ENCODE measurements at places on chromosomes 7 and 10.
A peak's percentile ranks its signal among the peaks of the same experiment; 100 is the strongest.

GRCh38 chr7:47775238-47775637, 173.0 kb downstream of the PKD1L1 start:
- no peak for DNase-seq

DNA sequence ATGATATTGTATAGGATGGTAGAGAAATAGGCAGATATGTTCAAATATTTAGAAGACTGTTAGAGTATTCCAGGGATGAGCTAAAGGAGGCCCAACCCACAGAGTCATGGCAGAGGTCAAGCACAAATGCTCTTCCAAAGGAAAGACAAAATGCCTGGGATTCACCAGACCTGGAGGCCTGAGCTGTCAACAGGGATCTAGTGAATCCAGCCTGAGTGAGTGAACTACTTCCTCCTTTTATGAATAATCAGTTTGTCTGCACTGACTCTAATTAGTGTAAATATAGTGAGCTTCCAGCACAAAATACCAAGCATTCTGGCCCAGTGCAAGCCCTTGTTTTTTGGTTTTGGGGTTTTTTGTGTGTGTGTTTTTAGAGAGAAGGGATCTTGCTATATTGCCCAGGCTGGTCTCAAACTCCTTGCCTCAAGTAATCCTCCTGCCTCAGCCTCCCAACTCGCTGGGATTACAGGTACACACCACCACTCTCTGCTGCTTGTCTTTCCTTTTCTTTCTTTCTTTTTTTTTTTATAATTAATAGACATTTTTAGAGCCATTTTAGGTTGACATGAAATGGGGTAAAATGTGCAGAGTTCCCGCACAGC, 244.4 kb downstream of the SKIDA1 start:
- no peak for DNase-seq

DNA sequence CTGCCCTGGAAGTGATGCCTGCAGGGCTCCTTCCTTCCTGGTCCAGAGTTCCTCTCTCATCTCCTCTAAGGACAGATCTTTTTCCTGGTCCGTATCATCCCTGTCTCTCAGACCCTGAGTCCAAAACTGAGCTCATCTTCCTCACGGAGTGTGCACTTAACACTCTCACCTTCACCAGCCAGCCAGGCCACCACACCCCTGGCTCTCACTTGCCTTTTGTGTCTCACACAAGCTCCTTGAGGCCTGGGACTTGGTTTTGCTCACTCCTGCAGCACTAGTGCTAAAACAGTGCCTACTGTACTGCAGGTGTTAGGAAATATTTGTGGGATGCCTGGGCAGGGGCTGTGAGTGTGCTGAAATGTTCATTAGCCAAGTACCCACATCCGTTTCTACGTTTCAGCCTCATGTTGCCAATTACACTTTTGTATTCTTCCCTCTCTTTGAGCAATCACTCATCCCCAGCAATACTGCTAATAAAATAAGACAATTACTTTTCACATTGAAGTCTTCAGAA, 21.4 kb upstream of the PARP12 start:
- no peak for DNase-seq

GRCh38 chr7:55131142-55131929, 112.5 kb downstream of the EGFR start:
- no peak for DNase-seq

- DNase-seq, result no peak
Observed at GRCh38 chr10:21334891-21335696, 190.4 kb downstream of the SKIDA1 start.

GRCh38 chr10:109982123-109982522, 25.7 kb upstream of the ADD3 start:
- DNase-seq, result no peak

GRCh38 chr7:7882888-7883287, 85.7 kb upstream of the GLCCI1 start:
- DNase-seq, result no peak

- no peak for DNase-seq
Observed at GRCh38 chr7:138729444-138729843, 28.3 kb upstream of the SVOPL start.

- DNase-seq, result no peak
Observed at GRCh38 chr10:115665549-115665948, 572.4 kb downstream of the ATRNL1 start.

- no peak for DNase-seq
Observed at GRCh38 chr10:22246680-22247391, 29.0 kb upstream of the EBLN1 start.

GRCh38 chr10:80492848-80493521, 38.9 kb downstream of the TSPAN14 start:
- no peak for DNase-seq

DNA sequence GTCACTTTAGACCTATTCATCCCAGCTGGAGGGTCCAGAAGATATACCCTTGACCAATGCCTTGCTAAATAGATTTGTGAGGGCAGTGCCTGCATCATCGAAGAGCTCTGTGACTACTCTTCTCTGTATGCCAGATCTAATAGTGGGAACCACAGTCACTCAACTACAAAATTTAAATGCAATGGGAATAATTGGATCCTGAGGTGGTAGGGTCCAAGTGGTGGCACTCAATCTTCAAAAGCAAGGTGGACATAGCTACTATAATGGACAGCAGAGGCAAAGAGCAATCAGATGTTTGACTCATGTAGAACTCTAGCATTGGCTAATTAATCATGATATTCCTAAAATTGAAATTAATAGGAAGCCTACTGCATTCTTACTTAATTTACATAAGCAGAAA, 554.3 kb upstream of the GRM3 start:
- DNase-seq, result no peak

DNA sequence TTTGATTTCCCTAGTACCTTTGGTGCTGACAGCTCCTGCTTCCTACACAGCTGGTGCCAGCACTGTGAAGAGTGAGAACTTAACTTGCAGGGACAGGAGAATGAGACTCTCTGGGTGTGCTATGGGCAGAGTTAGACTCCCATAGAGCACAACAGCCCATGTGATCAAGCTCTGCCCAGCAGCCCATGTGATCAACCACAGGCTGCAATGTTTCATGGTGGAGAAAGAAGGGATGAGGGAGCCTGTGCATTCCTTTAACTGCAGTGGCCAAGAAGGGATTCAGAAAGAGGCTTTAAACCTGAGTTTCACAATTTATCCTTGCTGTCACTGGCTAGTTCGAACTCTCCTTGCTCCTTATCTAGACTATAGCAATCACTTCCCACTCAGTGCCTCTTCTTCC, 10.0 kb upstream of the MEST start:
- DNase-seq, result no peak

- DNase-seq, result no peak
Observed at GRCh38 chr10:69262292-69262751, 16.0 kb upstream of the HK1 start.

DNA sequence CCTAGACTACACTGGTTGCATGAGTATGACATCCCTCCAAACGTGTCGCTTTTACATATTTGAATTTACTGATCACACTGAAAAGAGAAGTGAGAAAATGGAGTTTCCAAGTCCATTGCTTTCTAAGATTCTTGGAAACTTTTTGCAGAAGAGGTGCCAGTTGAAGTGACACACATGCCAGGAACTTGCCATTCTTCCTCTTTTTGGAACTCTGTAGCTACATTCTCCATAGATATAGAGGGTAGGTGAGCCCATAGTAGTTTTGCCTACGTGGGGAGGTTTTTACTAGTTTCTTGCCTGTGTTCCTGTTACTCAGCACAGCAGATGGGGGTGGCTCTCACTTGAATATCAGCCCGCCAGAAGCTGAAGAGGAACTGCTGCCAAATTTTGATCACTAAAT, 286.6 kb upstream of the NRP1 start:
- DNase-seq, result no peak

DNA sequence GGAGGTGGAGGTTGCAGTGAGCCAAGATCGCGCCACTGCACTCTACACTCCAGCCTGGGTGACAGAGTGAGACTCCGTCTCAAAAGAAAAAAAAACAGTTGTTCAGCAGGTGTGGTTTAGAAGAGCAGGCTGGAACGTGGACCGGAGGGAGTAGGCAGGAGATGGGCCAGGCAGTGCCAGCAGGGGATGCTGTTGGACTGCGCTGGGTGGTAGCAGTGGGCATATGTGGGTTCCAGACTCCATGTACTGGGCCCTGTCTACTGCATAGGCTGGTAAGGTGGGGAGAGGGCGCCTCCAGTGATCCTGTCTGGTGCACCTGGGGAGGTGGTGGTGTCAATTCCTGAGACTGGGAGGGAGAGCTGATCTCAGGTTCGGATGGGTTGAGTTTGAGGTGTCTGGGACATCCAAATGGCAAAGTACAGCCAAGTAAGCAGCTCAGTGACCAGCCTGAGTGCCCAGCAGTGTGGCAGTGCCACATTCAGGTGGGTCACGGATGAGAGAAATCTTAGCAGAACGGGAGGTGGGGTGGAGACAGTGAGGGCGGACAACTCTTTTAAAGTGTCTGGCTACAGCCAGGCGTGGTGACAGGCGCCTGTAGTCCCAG, 25.9 kb downstream of the SFXN4 start:
- peak; percentile 15 for DNase-seq

DNA sequence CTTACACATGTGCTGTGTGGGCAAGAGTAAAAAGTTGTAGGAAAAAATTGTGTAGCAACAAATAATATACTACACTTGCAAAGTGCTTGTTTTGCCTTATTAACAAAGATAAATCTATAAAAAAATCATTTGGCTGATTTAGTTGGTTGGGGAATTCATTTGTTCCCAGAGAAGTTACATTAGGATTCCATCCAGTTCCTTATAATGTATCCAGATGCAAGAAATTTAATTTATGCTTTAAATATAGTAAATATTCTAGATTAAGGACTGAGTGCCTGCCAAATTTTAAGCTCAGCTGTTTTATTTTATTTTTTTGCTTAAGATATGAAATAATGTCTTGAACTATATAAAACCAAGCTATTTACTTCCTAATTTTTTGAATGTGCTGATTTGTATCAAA, 1169.9 kb downstream of the NXPH1 start:
- DNase-seq, result no peak

DNA sequence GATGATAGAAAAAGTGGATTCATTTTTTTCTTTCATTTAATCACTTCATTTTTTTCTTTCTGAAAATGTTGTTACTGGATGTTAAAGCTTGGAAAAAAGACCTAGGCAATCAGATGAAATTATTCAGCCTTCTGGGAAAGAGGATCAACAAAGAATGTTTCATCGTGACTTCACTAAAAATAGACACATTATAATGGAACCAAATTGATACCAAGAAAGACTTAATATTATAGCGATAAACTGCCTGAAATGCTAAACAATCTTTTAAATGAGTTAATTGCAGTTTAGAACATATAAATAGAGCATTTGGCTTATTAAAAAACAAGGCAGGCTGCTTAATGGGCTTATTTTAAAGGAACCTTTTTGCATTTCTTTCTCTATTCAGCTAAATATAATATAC, 25.6 kb upstream of the TMEM229A start:
- no peak for DNase-seq

- no peak for DNase-seq
Observed at GRCh38 chr7:155351120-155351870, 53.6 kb downstream of the INSIG1 start.

DNA sequence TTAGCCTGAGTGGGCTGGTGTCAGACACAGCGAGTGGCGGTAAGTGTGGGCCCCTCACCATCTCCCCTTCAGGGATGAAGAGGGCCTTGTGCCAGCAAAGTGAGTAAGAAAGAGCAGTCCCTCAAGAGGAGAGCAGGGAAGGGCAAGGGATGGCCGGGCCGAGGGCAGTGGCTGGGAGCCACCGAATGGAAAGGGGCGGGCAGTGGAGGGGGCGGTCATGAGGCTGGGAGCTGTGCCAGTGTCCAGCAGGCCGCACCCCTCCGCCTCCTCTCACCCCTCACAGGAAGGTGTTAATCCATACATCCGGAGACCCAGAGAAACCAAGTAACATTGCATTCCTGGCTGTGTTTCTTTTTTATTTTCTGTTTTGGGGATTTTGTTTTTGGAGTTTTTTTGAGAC, 28.6 kb upstream of the RASGEF1A start:
- no peak for DNase-seq

DNA sequence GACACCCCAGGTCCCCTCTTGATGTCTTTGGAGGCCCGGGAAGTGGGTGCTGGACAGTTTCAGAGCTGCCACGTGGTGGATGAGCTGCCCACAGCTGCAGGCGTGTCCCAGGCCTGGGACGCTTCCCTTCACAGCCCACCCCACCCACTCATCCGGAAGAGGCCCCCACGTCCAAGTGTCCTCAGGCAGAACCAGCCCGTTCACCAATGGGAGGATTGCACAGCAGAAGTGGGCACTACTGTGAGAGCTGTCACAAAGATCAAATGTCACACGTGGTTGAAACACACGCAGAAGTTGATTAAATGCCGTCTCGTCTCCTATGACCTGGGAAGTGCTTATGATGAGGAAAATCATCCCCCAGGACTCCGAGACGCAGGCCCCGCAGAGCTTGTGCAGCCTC, 52.9 kb downstream of the STK32C start:
- DNase-seq, result no peak

- DNase-seq, result no peak
Observed at GRCh38 chr7:51236470-51237132, 80.0 kb downstream of the COBL start.

GRCh38 chr10:43852644-43853214, 204.0 kb upstream of the ZNF32 start:
- no peak for DNase-seq

DNA sequence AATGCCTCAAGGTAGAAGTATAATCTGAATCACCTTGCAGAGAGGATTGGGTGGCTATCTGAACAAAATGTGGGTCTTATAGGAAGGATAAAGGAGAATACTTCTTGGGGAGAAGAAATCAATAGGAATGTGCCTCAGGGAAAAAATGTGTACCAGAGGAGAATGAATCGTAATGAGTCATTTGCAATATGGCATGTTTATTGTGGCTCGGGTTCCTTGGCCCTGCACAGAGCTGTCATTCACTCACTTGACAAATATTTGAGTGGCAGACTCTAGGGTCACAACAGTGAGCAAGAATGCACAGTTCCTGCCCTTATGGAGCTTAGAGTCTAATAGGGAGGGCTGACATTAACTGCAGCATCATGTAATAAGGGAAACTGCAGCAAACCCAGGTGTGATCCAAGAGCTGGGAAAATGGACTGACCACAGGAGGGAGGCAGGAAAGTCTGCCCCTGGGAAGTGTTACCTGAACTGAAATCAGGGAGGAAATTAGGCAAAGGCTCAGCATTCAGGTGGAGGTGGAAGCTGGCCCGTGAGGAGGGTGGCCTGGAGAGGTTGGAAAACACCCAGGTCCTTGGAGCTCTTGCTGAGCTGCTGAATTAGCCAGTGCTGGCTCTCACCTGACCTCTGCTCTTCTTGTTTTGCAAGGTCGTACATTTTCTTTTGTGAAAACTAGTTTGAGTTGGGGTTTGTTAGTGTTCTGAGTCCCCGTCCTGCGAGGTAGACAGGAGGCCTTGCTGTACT, 203.9 kb downstream of the FRMD4A start:
- no peak for DNase-seq

GRCh38 chr7:47873762-47874161, 74.5 kb downstream of the PKD1L1 start:
- DNase-seq, result no peak
